ENCODE measurements at places on chromosomes 4 and X.

GRCh38 chrX:78024349-78025059, 55.1 kb upstream of the PGAM4 start:
- no peak for DNase-seq

DNA sequence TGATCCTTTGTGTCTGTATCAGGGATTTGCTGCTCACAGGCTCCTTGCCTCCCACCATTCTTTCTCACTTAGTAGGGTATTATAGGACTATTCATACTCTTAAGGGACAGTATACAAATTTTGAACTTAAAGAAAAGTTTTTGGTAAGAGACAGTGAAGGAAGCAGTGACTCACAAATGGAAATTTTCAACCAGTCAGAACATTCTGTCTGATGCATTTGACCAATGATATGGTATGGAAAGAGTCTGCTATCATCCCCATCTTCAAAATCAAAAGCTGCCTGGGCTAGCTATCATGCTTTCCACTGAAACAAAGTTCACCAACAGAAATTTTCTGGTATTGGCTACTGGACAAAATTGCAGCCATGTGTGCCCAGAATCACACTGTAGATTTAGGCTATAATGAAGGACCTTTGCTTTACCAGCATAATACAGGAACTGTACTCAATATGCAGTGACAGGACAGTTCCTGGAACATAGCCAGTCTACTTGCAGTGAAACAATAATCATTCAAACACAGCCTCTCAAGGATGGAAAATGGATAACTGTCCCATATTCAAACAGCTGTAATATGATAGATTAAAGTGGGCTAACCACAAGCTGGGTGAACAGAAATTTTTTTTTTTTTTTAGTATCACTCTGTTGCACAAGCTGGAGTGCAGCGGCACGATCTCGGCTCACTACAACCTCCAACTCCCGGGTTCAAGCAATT, 109.0 kb upstream of the ACSL4 start:
- no peak for DNase-seq

DNA sequence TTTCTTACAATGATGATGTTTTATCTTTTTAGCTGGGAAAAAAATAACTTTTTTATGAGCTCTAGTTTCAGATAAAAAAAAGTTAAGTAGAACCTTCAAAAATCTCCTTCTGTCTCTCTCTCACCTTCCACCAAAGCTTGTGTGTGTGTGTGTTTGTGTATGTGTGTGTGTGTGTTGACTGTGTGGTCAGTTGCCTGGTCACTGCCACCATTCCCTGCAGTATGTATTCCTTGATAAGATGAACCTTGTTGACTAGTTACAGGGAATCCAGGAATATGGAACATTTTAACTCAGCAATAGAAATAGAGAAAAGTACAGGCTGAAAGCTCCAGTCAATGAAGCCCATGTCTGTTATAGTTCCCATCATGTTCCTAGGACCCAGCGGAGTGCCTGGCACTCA, 143.5 kb downstream of the CORIN start:
- DNase-seq = no peak

DNA sequence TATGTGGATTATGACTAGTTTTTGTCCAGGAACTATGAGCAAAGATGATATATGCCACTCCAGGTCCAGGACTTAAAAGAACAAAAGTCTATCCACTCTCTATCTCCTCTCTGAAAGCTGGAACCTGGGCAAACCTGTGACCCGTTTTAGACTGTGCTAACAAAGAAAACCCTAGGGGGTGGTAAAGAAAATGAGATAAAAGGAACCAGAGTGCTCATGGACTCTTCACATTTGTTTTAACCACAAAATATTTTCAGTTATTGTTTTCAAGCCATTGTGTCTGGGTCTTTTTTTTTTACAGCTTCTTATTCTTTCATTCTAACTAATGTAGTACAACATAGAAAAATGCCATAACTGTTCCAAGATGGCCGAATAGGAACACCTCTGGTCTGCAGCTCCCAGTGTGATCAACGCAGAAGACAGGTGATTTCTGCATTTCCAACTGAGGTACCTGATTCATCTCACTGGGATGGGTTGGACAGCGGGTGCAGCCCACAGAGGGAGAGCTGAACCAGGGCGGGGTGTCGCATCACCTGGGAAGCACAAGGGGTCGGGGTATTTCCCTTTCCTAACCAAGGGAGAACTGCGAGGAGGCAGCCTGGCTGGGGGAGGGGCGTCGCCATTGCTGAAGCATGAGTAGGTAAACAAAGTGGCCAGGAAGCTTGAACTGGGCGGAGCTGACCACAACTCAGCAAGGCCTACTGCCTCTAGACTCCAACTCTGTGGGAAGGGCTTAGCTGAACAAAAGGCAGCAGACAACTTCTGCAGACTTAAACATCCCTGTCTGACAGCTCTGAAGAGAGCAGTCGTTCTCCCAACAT, 45.1 kb downstream of the CHM start:
- DNase-seq = no peak

DNA sequence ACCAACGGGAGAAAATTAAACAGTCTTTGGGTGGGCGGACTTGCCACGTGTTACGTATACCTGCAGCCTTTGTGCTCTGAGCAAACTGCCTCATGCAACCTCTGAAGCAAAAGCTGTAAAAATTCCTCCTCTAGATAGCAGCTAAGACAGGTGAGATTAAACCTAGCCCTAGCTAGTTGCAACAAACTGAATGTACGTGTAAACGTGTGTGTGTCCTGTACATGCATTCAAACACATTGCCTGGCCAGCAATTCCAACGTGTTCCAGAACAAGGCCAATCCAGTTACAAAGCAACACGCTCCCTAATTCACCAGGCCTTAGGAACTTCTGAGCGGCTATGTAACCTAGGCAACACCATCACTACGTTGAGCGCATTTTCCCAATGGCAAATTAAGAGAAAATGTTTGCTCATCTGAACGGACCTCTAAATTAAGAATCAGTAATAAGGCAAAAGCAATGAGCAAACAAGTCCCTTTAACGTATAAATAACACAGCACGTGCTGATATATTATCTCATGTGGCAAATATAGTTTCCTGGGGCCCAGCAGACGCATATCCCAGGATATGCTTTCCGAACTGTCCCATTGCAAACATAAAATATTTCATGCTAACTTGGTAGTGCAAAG, 792 bp downstream of the PPID start:
- peak; percentile 60 for DNase-seq

GRCh38 chr4:164765833-164766232, 11.9 kb downstream of the SMIM31 start:
- DNase-seq = no peak

DNA sequence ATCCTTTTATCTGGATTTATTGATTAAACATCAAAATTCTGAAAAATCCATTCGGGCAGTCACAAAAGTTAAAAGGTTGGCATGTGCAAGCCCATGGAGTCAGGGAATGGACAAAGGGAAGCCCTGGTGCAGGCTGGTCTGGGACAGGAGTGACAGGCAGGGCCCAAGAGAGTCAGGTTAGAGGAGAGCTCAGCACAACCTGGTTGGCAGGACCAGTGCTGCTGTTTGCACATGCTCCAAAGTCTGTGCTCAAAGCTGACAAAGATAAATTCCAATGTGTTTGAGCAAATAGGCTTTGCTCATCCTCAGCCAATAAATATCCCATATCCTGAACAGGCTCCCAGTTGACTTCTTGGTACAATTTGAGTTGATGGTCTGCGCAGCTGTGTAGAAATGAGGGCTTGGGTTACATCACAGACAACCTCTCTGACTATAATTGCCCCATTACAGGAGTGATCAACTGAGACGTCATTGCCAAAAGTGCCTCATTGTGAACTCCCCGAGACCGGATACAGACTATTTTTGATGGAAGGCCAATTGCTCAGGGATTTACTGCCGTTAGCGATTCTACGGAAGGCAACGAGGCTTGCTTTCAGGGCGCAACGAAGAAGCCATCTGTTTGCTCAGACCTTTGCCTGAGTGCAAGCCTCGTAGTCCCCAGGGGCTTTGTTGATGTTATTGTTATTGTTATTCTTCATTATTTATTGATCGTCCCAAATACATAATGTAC, 1008.1 kb upstream of the TENM3 start:
- DNase-seq = no peak

Measured in G401 (cell line).